ENCODE measurements at places on chromosomes 3 and 15. TPM values are rescaled to one million over a fixed set of nuclear protein-coding genes. Genes with fewer than 3 reads are reported as not detected.

DNA sequence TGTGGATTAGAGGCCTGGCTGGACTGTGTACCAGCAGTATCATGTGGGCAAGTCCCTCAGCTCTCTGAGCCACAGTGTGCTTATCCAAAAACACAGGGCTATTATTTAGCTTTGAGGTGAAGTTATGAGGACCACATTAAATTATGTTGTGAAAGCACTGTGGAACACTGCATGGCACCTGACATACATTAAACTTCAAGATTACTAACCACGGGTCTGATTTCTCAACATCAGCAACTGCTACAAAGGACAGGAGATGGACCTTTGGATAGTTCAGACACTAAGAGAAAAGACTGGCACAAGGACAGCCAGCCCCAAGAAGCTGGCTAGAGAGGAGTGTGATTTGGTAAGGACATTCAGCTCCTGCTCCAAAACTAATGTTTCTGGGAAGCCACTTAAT is 21.3 kb downstream of the CLK3 start:
- no peak for DNase-seq

- DNase-seq = peak; percentile 19
Observed at GRCh38 chr3:5791558-5791957, 604.1 kb downstream of the EDEM1 start.

DNA sequence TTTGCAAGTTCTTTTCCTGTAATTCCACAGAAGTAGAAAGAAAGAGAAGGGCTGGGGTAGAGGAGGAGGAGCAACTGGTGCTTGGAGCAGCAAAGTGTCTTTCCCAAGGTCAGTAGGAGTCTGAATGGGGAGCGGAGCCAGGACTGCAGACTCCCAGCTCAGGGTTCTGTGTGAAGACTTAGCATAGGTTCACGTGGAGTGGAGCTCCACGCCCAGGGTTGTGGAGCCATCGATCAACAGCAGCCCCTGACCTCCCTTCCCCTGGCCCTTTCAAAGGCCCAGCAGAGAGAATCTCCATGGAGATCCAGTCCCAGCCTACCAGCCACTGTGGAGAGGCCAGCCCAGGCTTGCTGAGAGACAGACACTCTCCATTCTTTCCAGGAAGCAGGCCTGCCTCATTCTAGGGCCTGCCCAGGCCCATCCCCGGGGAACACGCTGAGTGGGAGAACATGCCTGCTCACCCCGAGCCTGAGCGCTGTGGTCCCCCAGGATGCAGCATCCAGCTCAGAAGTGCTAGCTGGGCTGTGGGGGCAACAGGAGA is 62.1 kb downstream of the CORO2B start:
- DNase-seq = no peak

DNA sequence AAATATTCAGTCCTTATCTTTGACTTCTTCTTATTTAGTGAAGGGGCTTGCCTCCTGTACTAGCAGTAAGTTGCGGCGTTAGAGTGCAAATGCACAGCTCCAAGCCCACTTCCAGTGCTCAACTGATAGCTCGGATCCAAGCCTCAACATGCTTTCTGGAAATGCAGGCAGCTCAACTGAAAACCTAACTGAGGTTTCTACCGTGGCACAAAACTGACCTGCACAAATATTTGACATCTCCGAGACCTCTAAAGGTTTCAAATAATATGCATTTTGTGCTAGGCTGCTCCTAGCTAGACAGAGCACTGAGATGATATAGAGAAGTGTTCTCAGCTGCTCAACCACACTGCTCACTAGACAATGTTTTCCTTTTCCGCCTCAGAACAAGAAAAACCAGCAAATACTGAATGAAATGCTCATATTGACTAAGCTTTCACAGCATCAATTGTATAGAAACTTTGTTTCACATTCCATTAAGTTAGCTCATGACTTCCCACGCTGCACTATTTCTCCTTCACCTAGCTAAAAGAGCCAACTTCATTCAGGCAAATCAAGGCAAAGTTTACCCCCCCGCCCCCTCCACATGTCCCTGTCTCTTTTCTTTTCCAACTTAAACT is 822 bp downstream of the ZNF385D start:
- peak; percentile 49 for DNase-seq

DNA sequence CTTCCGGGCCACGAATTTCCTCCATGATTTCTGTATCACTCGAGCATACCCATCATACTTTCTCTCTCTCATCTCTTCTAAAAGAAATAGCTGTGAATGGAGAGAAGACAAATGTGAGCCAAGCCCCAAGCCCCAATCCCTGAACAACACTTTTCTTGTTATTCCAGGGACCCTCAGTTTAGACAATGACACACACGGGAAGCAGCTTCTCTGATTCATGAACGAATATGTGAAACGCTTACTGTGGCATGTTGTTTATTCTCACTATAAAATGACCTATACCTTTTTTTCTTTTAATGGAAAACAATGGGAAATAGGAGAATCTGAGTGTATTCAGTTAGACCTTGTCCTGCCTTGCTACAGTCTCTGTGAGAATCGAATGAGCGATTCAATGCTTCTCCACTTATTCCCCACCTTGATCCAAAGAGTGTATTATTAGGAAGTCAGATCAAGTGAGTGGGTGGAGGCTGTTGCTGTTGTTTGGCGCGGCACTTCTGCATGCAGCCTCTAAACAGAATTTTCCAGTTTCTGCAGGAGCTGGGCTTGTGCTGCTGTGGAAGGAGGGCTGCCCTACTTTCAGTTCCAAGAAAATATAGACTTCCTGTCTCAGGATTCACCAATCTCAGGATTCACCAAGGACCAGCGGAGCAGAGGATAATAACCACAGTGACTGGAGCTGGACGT is 32.4 kb upstream of the LDHAL6B start:
- DNase-seq = no peak

DNA sequence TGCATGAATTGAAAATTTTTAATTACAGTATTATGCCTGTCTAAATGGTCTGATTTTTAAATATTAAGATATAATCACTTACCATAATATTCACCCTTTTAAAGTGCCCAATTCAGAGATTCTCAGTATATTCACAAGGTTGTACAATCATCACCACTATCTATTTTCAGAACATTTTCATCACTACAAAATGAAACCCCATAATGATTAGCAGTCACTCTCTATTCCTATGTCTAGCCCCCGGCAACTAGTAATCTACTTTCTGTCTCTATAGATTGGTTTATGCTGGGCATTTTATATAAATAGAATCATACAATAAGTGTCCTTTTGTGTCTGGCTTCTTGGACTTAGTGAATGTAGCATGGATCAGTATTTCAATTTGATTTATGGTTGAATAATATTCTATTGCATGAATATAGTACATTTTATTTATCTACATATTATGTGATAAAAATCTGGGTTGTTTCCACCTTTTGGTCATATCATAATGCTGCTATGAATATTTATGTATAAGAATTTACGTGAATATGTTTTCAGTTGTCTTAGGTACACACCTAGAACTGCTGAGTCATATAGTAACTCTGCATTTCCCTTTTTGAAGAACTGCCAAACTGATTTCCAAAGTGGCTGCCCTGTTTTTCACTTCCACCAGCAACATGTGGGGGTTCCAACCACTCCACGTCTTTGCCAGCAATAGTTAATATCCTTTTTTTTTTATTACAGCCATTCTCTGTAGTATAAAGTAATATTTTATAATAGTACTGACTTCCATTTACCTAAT is 485.7 kb upstream of the ZNF385D start:
- DNase-seq = no peak

DNA sequence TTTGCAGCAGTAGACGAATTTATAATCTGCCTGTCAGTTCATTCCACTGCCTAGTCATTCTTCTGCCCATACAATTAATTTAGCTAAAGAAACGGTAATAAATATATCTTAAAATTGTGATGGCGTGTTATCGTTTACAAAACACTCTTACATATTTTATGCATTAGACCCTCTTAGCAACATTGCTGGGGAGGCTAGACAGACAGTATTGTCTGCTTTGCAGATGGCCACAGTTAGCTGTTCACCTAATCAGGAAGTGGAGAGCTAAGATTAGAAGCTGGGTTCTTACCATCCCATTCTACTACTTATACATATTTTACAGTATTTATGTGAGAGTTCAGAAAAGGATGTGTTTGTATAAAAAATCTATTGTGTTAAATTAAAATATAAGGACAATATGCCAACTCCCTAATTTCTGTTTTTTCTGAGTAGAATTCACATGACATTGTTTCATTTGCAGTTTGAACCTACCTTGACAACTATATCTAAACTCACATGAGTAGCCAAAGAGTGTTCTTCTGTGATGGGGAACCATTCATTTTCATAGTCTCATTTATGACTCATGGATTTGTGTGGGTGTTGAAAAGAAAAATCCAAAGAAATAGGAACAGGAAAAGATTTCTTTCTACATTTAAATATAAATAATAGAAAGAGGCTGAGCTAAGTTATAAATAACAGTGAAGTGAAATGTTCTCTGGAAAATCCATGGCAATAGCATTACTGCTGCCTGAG is 41.7 kb upstream of the C3orf80 start:
- DNase-seq = no peak

GRCh38 chr15:33580526-33580925 is 269.8 kb downstream of the RYR3 start:
- DNase-seq = no peak

DNA sequence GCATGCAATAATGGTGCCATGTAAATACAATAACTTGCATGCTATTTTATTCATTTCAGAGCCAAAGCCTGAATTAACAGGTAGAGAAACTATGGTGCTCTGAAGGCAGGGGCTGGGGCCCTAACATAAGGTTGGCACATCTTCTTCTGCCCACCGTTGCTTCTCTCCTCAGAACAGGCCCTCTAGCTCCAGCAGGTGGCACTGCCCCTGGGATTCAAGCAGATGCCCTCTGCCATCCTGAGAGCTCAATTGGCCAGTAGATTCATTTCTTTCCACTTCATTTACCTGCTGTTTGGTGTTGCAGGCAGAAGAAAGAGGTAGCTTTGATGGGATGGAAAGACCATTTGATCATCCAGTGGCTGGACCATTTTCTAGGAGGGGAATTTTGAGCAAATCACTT is 130.5 kb downstream of the FOXB1 start:
- no peak for DNase-seq

DNA sequence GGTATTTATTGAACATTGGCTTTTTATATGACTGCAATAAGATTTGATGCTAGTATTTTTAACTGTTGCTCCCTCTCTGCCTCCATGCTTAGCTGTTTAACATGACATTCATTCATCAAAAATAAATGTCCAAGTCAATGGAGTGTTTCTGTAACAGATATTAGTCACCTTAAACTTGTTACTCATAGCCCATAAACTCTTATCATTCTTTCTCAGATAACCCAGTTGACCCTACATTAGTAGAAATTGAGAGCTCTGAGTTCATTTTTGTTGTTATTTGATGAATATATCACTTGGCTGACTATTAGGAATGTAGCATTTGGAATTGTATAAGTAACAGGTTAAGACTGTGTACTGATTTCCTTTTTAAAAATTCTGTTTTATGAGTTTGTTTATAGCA is 201.1 kb downstream of the UBE2E2 start:
- DNase-seq = peak; percentile 42

DNA sequence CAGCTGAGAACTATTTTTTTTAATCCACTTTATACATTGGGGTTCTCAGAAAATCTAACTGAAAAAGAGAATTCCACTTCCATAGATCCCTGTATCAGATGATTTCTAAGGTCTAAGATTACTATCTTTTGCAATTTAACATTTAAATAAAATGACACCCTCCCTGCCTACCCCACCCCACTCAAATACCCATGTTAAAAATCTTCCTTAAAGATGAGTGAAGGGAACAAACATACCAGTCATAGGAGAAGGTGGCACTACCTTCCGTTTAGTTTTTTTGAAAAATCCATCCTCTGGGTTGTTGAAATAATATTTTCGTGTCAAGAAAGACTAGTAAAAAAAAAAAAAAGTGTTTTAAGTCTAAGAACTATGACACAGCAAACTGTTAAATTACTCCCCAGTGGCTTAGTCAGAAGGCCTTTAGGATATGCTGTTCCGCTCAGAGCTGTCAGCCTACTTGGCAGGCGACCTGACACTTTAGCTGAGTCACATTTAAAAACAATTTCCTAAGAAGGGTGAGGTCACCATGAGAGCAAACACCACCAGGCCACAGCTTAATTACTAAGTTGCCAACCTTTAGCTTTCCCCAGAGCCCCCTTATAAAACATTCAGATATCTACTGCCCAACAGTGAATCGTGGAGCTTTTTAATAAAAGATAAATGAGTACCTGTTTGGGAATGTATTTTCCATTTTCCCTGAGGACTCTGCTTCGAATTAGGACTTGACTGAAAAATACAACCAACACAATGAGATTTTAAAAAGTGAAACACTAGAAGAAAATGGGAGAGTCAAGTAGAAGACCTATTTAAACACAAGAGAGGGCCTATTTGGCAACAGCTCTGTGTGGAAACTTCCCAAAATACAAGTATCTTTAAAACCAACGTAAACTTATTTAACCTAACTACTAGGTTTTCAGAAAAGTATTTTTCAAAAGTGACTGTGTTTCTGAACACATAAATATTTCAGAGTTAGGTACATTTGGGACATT is 9.6 kb downstream of the EMC3 start:
- DNase-seq = peak; percentile 83

DNA sequence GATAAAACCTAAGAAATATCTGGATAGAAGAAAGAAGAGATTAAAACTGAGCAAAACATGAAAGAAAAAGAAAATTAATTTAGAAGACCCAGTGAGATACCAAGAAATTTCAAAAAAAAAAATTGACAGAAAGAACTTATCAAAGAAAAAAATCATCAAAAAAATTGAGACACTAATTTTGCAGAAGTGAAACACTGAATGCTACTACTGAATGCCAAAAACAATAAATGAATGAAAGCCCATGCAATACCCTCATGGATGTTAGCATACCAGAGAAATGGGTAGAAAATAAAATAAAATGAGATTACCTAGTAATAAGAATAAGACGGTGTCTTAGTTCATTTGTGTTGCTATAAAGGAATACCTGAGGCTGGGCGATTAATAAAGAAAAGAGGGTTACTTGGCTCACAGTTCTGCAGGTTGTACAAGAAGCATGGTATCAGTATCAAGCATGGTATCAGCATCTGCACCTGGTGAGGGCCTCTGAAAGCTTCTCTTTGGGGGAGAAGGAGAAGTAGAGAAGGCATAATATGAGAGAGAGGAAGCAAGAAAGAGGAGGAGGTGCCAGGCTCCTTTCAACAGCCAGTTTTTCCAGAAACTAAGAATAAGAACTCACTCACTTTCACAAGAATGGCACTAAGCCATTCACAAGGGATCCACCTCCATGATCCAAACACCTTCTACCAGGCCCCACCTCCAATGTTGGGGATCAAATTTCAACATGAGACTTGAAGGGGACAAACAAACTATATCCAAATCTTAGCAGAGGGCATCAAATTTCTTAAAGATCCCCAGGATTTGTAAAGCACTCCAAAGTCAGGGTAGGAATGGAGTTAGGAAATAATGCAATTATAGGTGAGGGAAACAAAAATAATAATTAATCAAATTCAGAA is 73.2 kb downstream of the BTLA start:
- no peak for DNase-seq

Gene AHSG
- total RNA-seq = not detected

Gene IQCH
- total RNA-seq = 1.7 TPM

Gene TNFAIP8L3
- total RNA-seq = not detected

Gene C3orf85
- not detected for total RNA-seq

Gene PLD1
- total RNA-seq = 6.4 TPM

Gene DISP2
- under 0.01 TPM for total RNA-seq

Gene STRIT1
- not detected for total RNA-seq

Gene SLC24A5
- not detected for total RNA-seq

Gene IMP3
- total RNA-seq = 76.2 TPM

All from Caki2 (cell line).